ENCODE measurements at places on chromosomes 16 and 17. TPM values are rescaled to one million over a fixed set of nuclear protein-coding genes. Genes with fewer than 3 reads are reported as not detected.

The BAIAP3 gene
- 0.26 TPM for total RNA-seq

The ABCC12 gene
- not detected for total RNA-seq

The TP53TG3 gene
- total RNA-seq = not detected

The SLC13A5 gene
- not detected for total RNA-seq

The MPV17L gene
- 0.66 TPM for total RNA-seq

The HOXB13 gene
- not detected for total RNA-seq

DNA sequence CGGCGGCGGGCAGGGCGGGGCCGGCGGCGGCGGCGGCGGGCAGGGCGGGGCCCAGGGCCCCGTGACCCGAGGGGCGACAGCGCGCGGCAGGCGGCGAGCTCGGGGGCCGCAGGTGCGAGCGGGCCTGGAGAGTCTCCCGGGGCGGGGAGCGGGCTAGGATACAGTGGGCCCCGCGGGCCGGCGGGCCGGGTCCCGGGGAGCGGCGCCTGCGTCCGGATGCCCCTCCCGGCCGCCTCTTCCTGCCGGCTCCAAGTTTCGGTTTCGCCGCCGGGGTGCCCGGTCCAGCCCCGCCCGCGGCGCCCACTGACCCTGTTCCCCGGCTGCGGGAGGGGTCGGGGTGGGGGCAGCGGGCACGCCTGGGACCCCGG, at the start of gene RNF213:
RNF213 (plus strand) TSS at position 62 of the 368 bp plus-strand sequence. CDS start 2,830 bp downstream, outside the sequence.
- peaks cover 17% of the 10 kb centered on the region for H3K4me1 ChIP-seq
- peaks cover 2% of the 10 kb centered on the region for H3K36me3 ChIP-seq
- no peaks in the 10 kb centered on the region for H3K27me3 ChIP-seq
- H3K27ac ChIP-seq = peak within 1 kb of the TSS; percentile 83
- H3K4me3 ChIP-seq = peak within 1 kb of the TSS; percentile 70

- H3K4me1 ChIP-seq = no peaks in the 10 kb centered on the region
- DNase-seq = no peak
- H3K27ac ChIP-seq = no peak overlapping the region
- H3K36me3 ChIP-seq = no peaks in the 10 kb centered on the region
- no peak overlapping the region for H3K4me3 ChIP-seq
- no peaks in the 10 kb centered on the region for H3K27me3 ChIP-seq
These were observed 231.1 kb downstream of the SOX9 start for GRCh38 chr17:72351884-72352346.

DNA sequence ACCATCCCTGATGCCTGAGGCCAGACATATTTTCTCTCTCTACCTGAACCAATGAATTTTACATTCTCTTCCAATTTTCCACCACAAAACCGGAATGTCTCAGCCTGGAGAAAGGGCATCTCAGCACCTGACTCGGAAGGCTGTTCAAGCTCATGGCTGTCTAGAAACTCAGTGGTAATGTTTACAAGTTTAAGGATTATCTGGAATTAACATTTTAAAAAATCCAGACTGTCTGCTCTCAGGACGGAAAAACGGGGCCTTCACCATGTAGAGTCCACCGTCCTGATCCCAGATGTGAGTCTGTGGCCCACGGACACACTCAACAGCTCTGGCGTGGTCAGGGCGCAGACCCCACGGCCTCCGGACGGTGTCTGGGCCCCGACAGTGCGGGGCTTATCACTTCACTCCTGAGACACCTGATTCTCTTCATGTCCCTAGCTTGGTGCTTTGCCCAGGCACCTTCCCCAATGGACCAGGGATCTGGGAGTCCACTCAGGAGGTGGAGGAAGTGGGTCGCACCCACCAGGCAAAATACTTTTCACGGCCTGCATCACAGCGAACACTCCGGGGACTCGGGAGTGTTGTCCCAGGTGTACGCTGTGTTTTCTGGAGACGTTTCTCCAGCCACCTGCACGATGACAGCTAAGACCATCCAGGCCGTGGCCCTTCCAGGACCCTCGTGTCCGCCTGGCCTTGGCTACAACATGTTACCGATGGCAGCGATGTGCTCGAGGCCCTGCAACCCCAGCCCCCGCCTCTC, 101.5 kb downstream of the ZNF778 start:
- H3K27ac ChIP-seq = peak overlapping the region; percentile 98
- peaks cover 12% of the 10 kb centered on the region for H3K36me3 ChIP-seq
- no peaks in the 10 kb centered on the region for H3K27me3 ChIP-seq
- no peak for DNase-seq

GRCh38 chr17:1260770-1261161, 9.5 kb upstream of the BHLHA9 start:
- H3K4me3 ChIP-seq = no peak overlapping the region
- no peaks in the 10 kb centered on the region for H3K4me1 ChIP-seq
- no peaks in the 10 kb centered on the region for H3K36me3 ChIP-seq
- no peak overlapping the region for H3K27ac ChIP-seq

DNA sequence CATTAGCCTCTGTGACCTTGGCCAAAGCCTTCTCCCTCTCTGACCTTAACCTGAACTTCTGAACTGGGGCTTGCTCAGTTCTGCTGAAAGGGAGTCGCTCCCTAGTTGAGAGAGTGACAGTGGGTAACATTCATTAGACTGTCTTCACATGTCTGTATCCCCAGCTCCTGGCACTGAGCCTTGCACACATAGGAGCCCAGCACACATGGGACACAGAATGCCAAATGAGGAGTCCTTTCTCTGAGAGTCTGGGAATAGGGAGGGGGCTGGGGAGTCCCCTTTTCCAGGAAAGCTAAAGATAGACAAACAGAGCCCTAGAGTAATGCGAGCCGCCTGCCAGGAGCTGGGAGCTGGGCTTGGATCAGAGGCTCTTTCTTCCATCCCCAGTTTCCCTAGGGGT, 2.5 kb downstream of the TAC4 start:
- no peaks in the 10 kb centered on the region for H3K4me1 ChIP-seq
- DNase-seq = no peak
- H3K27ac ChIP-seq = no peak overlapping the region
- H3K36me3 ChIP-seq = no peaks in the 10 kb centered on the region
- H3K4me3 ChIP-seq = no peak overlapping the region

GRCh38 chr17:68937890-68938514, 17.2 kb downstream of the ABCA8 start:
- H3K36me3 ChIP-seq = no peaks in the 10 kb centered on the region
- no peak overlapping the region for H3K27ac ChIP-seq
- H3K4me3 ChIP-seq = no peak overlapping the region
- no peak for DNase-seq
- no peaks in the 10 kb centered on the region for H3K4me1 ChIP-seq

DNA sequence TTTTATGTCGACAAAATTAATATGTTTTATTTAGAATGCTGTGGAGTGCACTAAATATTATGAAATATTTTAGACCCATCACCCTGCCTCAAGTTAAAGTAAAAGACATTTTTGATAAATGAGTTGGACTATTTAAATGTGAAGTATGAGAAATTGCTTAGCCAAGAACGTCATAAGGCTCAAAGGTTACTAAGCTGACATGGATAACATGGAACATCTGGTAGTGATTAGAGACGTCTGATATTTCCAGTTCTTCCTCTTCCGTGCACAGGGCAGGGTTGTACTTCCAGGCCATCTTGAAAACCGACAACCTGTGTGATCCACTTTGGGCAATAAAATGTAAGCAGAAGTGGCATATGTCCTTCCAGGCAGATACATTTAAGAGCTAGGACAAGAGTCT, 7.2 kb upstream of the CCL8 start:
- DNase-seq = peak; percentile 73
- peak overlapping the region; percentile 22 for H3K27ac ChIP-seq
- peaks cover 10% of the 10 kb centered on the region for H3K4me1 ChIP-seq
- H3K4me3 ChIP-seq = no peak overlapping the region
- H3K36me3 ChIP-seq = no peaks in the 10 kb centered on the region

- H3K4me3 ChIP-seq = no peak overlapping the region
- H3K4me1 ChIP-seq = no peaks in the 10 kb centered on the region
- H3K27me3 ChIP-seq = no peaks in the 10 kb centered on the region
- no peak for DNase-seq
These were observed 126.2 kb downstream of the WSCD1 start for GRCh38 chr17:6196355-6196754.

GRCh38 chr17:82560252-82560642, 40.7 kb downstream of the FOXK2 start:
- H3K27ac ChIP-seq = no peak overlapping the region
- no peaks in the 10 kb centered on the region for H3K36me3 ChIP-seq
- no peak overlapping the region for H3K4me3 ChIP-seq
- no peaks in the 10 kb centered on the region for H3K4me1 ChIP-seq

- H3K27ac ChIP-seq = peak overlapping the region; percentile 85
- H3K27me3 ChIP-seq = no peaks in the 10 kb centered on the region
- no peaks in the 10 kb centered on the region for H3K36me3 ChIP-seq
- peak; percentile 59 for DNase-seq
- no peaks in the 10 kb centered on the region for H3K4me1 ChIP-seq
These were observed 629 bp upstream of the RNF135 start for GRCh38 chr17:30969989-30970830.

DNA sequence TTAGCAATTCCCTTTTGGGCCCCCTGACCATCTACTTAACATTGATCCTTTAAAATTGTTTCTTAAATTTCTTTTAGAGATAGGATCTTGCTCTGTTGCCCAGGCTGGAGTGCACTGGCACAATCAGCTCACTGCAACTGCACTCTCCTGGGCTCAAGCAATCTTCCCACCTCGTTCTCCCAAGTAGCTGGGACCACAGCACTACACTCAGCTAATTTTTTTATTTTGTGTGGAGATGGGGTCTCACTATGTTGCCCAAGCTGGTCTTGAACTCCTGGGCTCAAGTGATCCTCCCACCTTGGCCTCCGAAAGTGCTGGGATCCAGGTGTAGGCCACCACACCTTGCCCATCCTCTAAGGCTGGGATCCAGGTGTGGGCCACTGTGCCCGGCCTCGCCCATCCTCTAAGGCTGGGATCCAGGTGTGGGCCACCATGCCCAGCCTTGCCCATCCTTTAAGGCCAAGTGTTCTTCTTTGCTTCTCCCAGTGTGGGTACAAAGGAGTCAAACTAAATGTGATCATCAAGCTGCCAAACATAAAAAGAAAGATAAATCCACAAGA, 13.2 kb downstream of the C16orf95 start:
- H3K27me3 ChIP-seq = no peaks in the 10 kb centered on the region
- DNase-seq = no peak
- H3K27ac ChIP-seq = no peak overlapping the region
- H3K36me3 ChIP-seq = no peaks in the 10 kb centered on the region
- H3K4me3 ChIP-seq = no peak overlapping the region
- no peaks in the 10 kb centered on the region for H3K4me1 ChIP-seq

Measured in fibroblast of lung (primary cell).